ENCODE measurements at places on chromosomes 6 and 20. TPM values are rescaled to one million over a fixed set of nuclear protein-coding genes. Genes with fewer than 3 reads are reported as not detected.

The PDYN gene
- total RNA-seq = not detected

The SEC23B gene
- total RNA-seq = 30.6 TPM

The RUNX2 gene
- 2.3 TPM for total RNA-seq

The CFAP206 gene
- total RNA-seq = 0.45 TPM

The RAET1G gene
- total RNA-seq = 0.99 TPM

The TOMM6 gene
- total RNA-seq = 75.5 TPM

The POM121L2 gene
- not detected for total RNA-seq

The BMP2 gene
- 3.5 TPM for total RNA-seq

The LAMA2 gene
- 40.9 TPM for total RNA-seq

The TTPAL gene
- 7.6 TPM for total RNA-seq

The WFDC10B gene
- total RNA-seq = not detected

The FARS2 gene
- 14.2 TPM for total RNA-seq

The NNAT gene
- 2.6 TPM for total RNA-seq

The HAO1 gene
- total RNA-seq = not detected

The COL9A3 gene
- 6.5 TPM for total RNA-seq

The CST4 gene
- total RNA-seq = not detected

The SH3BGRL2 gene
- total RNA-seq = 23.5 TPM

The TREM1 gene
- total RNA-seq = 18.4 TPM

The SSTR4 gene
- total RNA-seq = not detected

The ATXN1 gene
- total RNA-seq = 77.3 TPM

The EPHA7 gene
- total RNA-seq = 0.75 TPM

The NPBWR2 gene
- not detected for total RNA-seq

The PTPRT gene
- total RNA-seq = 0.18 TPM

The LTB gene
- total RNA-seq = 3.6 TPM

The TREML1 gene
- 1.7 TPM for total RNA-seq

The BPIFA3 gene
- not detected for total RNA-seq

The GGT7 gene
- total RNA-seq = 22.3 TPM

The OPN5 gene
- not detected for total RNA-seq

The MOG gene
- not detected for total RNA-seq

The SYNDIG1 gene
- 6.2 TPM for total RNA-seq

The OR2J3 gene
- not detected for total RNA-seq

The CASS4 gene
- 2.4 TPM for total RNA-seq

The TDP2 gene
- 30.7 TPM for total RNA-seq

The NDUFAF4 gene
- total RNA-seq = 32.0 TPM

The ENPP4 gene
- 27.0 TPM for total RNA-seq

The VIP gene
- total RNA-seq = 0.78 TPM

The FRK gene
- total RNA-seq = 18.3 TPM

The OOEP gene
- total RNA-seq = 0.39 TPM

The RFX6 gene
- not detected for total RNA-seq

The SOBP gene
- 20.2 TPM for total RNA-seq

The WFDC12 gene
- total RNA-seq = not detected

Data from aorta (tissue), 5 donors.